Bronchus fibroblast of lung (primary cell): ENCODE measurements at places on chromosomes 11 and 22. TPM values are rescaled to one million over a fixed set of nuclear protein-coding genes. Genes with fewer than 3 reads are reported as not detected.

Gene MIF
- total RNA-seq: 677 and 718 TPM in 2 replicates

Gene OR52J3
- total RNA-seq: not detected in 2 replicates

Gene GP1BB
- 0.50 TPM in 1 of 2 replicates, not detected in the other for total RNA-seq

Gene JHY
- 0.45 and 0.84 TPM in 2 replicates for total RNA-seq

Gene PELI3
- total RNA-seq: 4.0 and 4.3 TPM in 2 replicates

Gene C11orf71
- 4.0 and 5.5 TPM in 2 replicates for total RNA-seq

Gene ACTN3
- total RNA-seq: not detected in 2 replicates

Gene XNDC1N
- total RNA-seq: 4.9 and 6.1 TPM in 2 replicates

Gene USH1C
- total RNA-seq: not detected in 2 replicates

Gene MN1
- total RNA-seq: 0.45 and 0.50 TPM in 2 replicates

Gene CCDC157
- 3.4 and 4.6 TPM in 2 replicates for total RNA-seq

Gene PACSIN3
- total RNA-seq: 34.8 and 41.2 TPM in 2 replicates

Gene KDM4F
- not detected in 2 replicates for total RNA-seq

Gene TOMT
- 0.15 TPM in 1 of 2 replicates, not detected in the other for total RNA-seq

Gene SCGB1C1
- total RNA-seq: not detected in 2 replicates

Gene CDPF1
- 14.6 and 15.6 TPM in 2 replicates for total RNA-seq

Gene MISFA
- 0.34 TPM in 1 of 2 replicates, not detected in the other for total RNA-seq

Gene CAPN5
- total RNA-seq: 11.3 and 12.4 TPM in 2 replicates

Gene FJX1
- total RNA-seq: 34.1 and 34.2 TPM in 2 replicates

Gene SEPTIN3
- under 0.01 and 0.15 TPM in 2 replicates for total RNA-seq

Gene IGLL1
- total RNA-seq: not detected in 2 replicates

Gene OR52L1
- total RNA-seq: not detected in 2 replicates

Gene SLC22A6
- not detected in 2 replicates for total RNA-seq

Gene CARNS1
- total RNA-seq: not detected in 2 replicates

Gene CCDC117
- total RNA-seq: 9.5 and 12.4 TPM in 2 replicates

Gene LRRN4CL
- total RNA-seq: 10.0 and 10.9 TPM in 2 replicates

Gene RASD2
- total RNA-seq: not detected in 2 replicates

Gene CXCR5
- not detected in 2 replicates for total RNA-seq

Gene ART1
- not detected in 2 replicates for total RNA-seq

Gene AGBL2
- total RNA-seq: 0.17 and 1.3 TPM in 2 replicates

Gene TEX12
- not detected in 2 replicates for total RNA-seq

Gene NEFH
- total RNA-seq: 2.1 and 2.5 TPM in 2 replicates

Gene SVIP
- total RNA-seq: 3.7 and 5.5 TPM in 2 replicates

Gene WNT7B
- total RNA-seq: 2.5 and 3.4 TPM in 2 replicates

Gene NFAM1
- not detected in 2 replicates for total RNA-seq

Gene MAJIN
- total RNA-seq: not detected in 2 replicates

Gene DCDC1
- not detected in 2 replicates for total RNA-seq

Gene SLC25A18
- total RNA-seq: 0.15 and 0.17 TPM in 2 replicates

Gene ANGPTL5
- not detected in 2 replicates for total RNA-seq

Gene INCENP
- total RNA-seq: 53.6 and 60.4 TPM in 2 replicates

Gene SMPD1
- 47.6 and 53.0 TPM in 2 replicates for total RNA-seq

Gene MRGPRX4
- total RNA-seq: not detected in 2 replicates

Gene MAP4K2
- 18.5 and 18.7 TPM in 2 replicates for total RNA-seq

Gene OR5B21
- not detected in 2 replicates for total RNA-seq

Gene XKR3
- not detected in 2 replicates for total RNA-seq

Gene LRRC74B
- not detected in 2 replicates for total RNA-seq

Gene SLC6A5
- total RNA-seq: not detected in 2 replicates
